ENCODE measurements at places on chromosomes 4 and X.

GRCh38 chrX:153902385-153902784, 2.1 kb upstream of the AVPR2 start:
- H3K27me3 ChIP-seq, result no peaks in the 10 kb centered on the region
- no peaks in the 10 kb centered on the region for H3K36me3 ChIP-seq
- no peak for DNase-seq
- no peak overlapping the region for H3K27ac ChIP-seq

GRCh38 chr4:183260491-183261151, 59.5 kb downstream of the CLDN22 start:
- peaks cover 10% of the 10 kb centered on the region for H3K4me1 ChIP-seq
- H3K36me3 ChIP-seq, result peaks cover 10% of the 10 kb centered on the region
- no peaks in the 10 kb centered on the region for H3K27me3 ChIP-seq
- H3K4me3 ChIP-seq, result no peak overlapping the region
- no peak for DNase-seq

DNA sequence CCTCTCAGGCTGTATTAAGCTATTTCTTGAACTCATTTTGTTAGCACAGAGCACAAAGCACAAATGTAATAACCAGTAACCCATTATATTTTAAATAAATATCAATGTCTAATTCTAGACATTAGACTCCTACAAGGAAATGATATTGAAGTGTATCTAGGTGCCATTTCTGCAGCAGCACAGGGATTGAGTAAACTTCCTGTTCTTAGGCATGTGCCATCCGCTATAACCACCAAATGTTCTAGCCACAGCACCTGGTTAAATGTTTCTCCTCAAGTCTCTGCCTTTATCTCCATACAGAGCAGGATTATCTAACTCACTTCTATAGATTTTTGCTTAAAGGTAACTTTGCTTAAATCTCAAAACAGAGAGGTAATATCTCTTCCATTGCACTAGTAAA, 51.4 kb downstream of the SGMS2 start:
- H3K27me3 ChIP-seq, result no peaks in the 10 kb centered on the region
- no peak overlapping the region for H3K27ac ChIP-seq
- peaks cover 9% of the 10 kb centered on the region for H3K4me1 ChIP-seq
- H3K4me3 ChIP-seq, result no peak overlapping the region

- DNase-seq, result no peak
- no peaks in the 10 kb centered on the region for H3K36me3 ChIP-seq
- no peak overlapping the region for H3K4me3 ChIP-seq
- no peaks in the 10 kb centered on the region for H3K4me1 ChIP-seq
- H3K27ac ChIP-seq, result no peak overlapping the region
- peaks cover 13% of the 10 kb centered on the region for H3K27me3 ChIP-seq
Measured at GRCh38 chr4:22597471-22597870, 81.6 kb upstream of the ADGRA3 start.

GRCh38 chrX:30863974-30864373, 25.1 kb downstream of the TAB3 start:
- no peaks in the 10 kb centered on the region for H3K4me1 ChIP-seq
- DNase-seq, result no peak
- H3K4me3 ChIP-seq, result no peak overlapping the region
- no peaks in the 10 kb centered on the region for H3K36me3 ChIP-seq
- no peak overlapping the region for H3K27ac ChIP-seq
- no peaks in the 10 kb centered on the region for H3K27me3 ChIP-seq

DNA sequence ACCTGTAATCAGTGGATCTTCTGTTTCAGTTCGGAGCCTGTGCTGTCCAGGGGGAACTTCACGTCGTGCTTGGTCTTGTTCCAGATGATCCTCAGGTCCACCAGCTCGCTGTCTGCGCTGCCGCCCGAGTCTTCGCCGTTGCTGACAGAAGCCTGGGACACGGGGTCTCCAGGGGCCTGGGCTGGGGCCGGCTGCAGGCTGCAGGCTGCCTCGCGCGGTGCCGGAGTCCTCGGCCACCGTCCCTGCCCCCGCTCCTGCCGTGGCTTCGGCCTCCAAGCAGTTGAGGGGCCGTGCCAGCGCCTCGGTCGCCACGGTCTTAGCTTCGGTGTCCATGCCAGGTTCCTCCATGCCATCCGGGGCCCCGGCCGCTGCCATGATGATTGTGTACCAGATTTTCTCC, 37.3 kb upstream of the CCNI start:
- H3K36me3 ChIP-seq, result no peaks in the 10 kb centered on the region
- H3K4me3 ChIP-seq, result no peak overlapping the region
- H3K27me3 ChIP-seq, result peaks cover 3% of the 10 kb centered on the region
- no peak overlapping the region for H3K27ac ChIP-seq
- no peaks in the 10 kb centered on the region for H3K4me1 ChIP-seq

- H3K27me3 ChIP-seq, result no peaks in the 10 kb centered on the region
- no peak overlapping the region for H3K4me3 ChIP-seq
- DNase-seq, result no peak
- H3K4me1 ChIP-seq, result peaks cover 3% of the 10 kb centered on the region
- peaks cover 13% of the 10 kb centered on the region for H3K36me3 ChIP-seq
Measured at GRCh38 chr4:168273838-168274237, 44.7 kb downstream of the DDX60 start.

DNA sequence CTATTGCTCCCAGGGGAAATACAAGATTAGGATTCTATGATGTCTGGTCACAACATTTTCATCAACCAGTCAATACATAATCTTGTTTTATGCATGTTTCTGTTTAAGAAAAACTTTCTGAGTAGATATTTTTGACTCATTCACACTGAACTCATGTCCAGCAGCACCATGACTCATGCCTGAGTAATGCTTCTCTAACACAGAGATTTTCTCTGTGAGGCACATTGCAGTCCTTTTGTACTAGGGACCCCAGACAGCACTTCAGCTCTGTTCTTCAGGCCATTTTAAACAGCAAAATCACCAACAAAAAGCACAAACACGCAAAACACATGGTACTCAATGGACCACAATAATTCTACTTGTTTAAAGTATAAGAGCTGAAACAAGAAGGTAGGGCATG, 83.6 kb downstream of the MXRA5 start:
- peak overlapping the region; percentile 94 for H3K27ac ChIP-seq
- peak overlapping the region; percentile 13 for H3K4me3 ChIP-seq
- DNase-seq, result no peak
- peaks cover 47% of the 10 kb centered on the region for H3K4me1 ChIP-seq

DNA sequence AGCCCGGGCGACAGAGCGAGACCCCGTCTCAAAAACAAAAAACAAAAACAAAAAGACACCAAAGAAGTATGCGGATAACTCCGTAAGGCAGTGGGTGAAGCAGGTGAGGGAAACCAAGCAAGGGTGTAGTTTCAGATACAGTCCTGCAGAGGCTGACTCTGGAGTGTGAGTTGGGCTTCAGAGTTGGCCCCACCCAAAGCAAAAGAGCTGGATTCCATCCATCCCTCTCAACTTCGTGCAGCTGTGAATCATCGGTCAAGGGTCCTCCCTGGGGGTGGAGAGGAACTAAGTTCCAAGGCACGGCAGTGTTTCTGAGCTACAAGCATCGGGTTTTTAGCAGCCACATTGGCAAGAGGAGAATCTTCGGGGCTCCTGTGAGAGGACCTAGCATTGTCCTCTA, 43.9 kb upstream of the FAM9A start:
- H3K27ac ChIP-seq, result no peak overlapping the region
- DNase-seq, result no peak
- no peaks in the 10 kb centered on the region for H3K36me3 ChIP-seq
- H3K4me1 ChIP-seq, result peaks cover 5% of the 10 kb centered on the region
- no peaks in the 10 kb centered on the region for H3K27me3 ChIP-seq
- no peak overlapping the region for H3K4me3 ChIP-seq

- H3K4me3 ChIP-seq, result peak overlapping the region; percentile 31
- no peaks in the 10 kb centered on the region for H3K36me3 ChIP-seq
- H3K27me3 ChIP-seq, result no peaks in the 10 kb centered on the region
- no peak for DNase-seq
Measured at GRCh38 chrX:47540754-47541538, 20.1 kb upstream of the ARAF start.

GRCh38 chr4:42965326-42965725, 72.8 kb downstream of the GRXCR1 start:
- no peaks in the 10 kb centered on the region for H3K36me3 ChIP-seq
- peaks cover 3% of the 10 kb centered on the region for H3K27me3 ChIP-seq
- no peak overlapping the region for H3K27ac ChIP-seq
- no peak for DNase-seq
- H3K4me3 ChIP-seq, result no peak overlapping the region
- H3K4me1 ChIP-seq, result no peaks in the 10 kb centered on the region

- DNase-seq, result no peak
- no peak overlapping the region for H3K4me3 ChIP-seq
- peak overlapping the region; percentile 39 for H3K27ac ChIP-seq
- H3K4me1 ChIP-seq, result peaks cover 5% of the 10 kb centered on the region
- peaks cover 7% of the 10 kb centered on the region for H3K27me3 ChIP-seq
Measured at GRCh38 chrX:132576939-132577338, 88.1 kb upstream of the MBNL3 start.
